ENCODE measurements at places on chromosomes 12 and 14.

- no peak for DNase-seq
Measured at GRCh38 chr12:21683115-21683514, 25.5 kb upstream of the LDHB start.

GRCh38 chr12:115763982-115764621 lies 513.4 kb downstream of the MED13L start:
- DNase-seq = no peak

GRCh38 chr14:95961481-95961880 lies 77.7 kb upstream of the C14orf132 start:
- DNase-seq = no peak

- no peak for DNase-seq
Measured at GRCh38 chr12:5033883-5034282, 9.8 kb upstream of the KCNA5 start.

GRCh38 chr12:81005606-81006005 lies 67.9 kb upstream of the LIN7A start:
- no peak for DNase-seq

DNA sequence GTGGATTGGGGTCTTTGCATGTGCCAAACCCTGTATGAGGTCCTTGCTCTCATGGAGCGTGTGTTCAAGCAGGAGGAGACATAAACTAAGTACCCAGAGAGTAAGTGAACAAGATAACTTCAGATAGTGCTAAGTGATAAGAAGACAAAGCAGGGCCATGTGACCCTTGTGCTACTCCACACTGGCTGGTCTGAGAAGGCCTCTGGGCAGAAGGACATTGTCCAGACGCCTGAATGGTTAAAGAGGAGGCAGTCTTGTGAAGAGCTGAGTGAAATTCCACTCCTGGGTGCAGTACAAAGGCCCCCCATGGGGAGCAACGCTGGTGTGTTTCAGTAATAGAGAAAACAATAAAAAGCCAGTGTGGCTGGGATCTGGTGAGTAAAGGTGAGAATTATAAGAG lies 93.3 kb upstream of the RIC8B start:
- no peak for DNase-seq
